ENCODE measurements at places on chromosomes 4 and X. TPM values are rescaled to one million over a fixed set of nuclear protein-coding genes. Genes with fewer than 3 reads are reported as not detected.

DNA sequence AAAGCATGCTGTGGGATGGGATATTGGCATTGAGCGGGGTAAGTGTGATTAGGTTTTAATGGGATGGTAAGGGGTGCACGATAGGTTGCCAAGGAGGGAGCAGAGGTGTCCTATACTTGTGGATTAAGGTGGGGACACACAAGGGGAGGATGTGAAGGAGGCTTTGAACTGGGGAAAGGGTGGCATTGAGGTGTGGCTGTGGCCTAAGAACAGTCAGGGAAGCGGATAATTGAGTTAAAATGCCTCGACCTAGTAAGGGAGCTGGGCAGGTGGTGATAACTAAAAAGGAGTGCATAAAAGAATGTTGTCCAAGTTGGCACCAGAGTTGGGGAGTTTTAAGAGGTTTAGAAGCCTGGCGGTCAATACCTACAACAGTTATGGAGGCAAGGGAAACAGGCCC lies 17.5 kb downstream of the KLKB1 start:
- no peaks in the 10 kb centered on the region for H3K4me1 ChIP-seq
- no peak overlapping the region for H3K27ac ChIP-seq
- no peaks in the 10 kb centered on the region for H3K27me3 ChIP-seq
- H3K36me3 ChIP-seq, result no peaks in the 10 kb centered on the region

DNA sequence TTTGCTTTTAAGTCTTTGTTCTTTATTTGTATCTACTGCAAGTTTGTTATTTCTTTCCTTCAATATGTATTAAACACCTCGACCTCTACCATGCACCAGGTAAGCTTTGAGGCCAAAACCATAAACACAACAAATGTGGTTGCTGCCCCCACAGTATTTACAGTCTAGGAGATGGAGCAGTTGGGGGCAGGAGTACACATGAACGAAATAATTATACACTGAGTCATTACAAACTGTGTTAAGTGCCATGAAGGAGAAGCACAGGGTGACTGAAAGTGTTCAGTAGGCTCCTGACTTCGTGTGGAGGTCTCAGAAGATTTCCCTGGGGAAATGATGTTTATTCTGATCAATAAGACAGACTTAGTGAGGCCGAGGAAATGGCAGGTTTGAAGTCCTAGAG lies 30.3 kb downstream of the SLC25A43 start:
- H3K4me1 ChIP-seq, result peaks cover 10% of the 10 kb centered on the region
- DNase-seq, result no peak
- H3K36me3 ChIP-seq, result peaks cover 1% of the 10 kb centered on the region
- H3K27me3 ChIP-seq, result no peaks in the 10 kb centered on the region

TGIF2LX gene
- total RNA-seq, result not detected

GRCh38 chrX:15475021-15475420 lies 18.1 kb downstream of the PIR start:
- H3K36me3 ChIP-seq, result no peaks in the 10 kb centered on the region
- H3K4me1 ChIP-seq, result no peaks in the 10 kb centered on the region
- no peak overlapping the region for H3K27ac ChIP-seq
- H3K27me3 ChIP-seq, result peaks cover 4% of the 10 kb centered on the region

GRCh38 chr4:1099270-1099669 lies 14.1 kb downstream of the RNF212 start:
- H3K27ac ChIP-seq, result no peak overlapping the region
- H3K4me1 ChIP-seq, result no peaks in the 10 kb centered on the region
- H3K36me3 ChIP-seq, result no peaks in the 10 kb centered on the region

- no peaks in the 10 kb centered on the region for H3K36me3 ChIP-seq
- H3K4me3 ChIP-seq, result no peak overlapping the region
- peak; percentile 20 for DNase-seq
- no peaks in the 10 kb centered on the region for H3K27me3 ChIP-seq
- no peaks in the 10 kb centered on the region for H3K4me1 ChIP-seq
These were observed 135.0 kb upstream of the TENT5D start for GRCh38 chrX:80285131-80285773.

ARSJ gene
- total RNA-seq, result 0.10 TPM

MXRA5 gene
- not detected for total RNA-seq

DNA sequence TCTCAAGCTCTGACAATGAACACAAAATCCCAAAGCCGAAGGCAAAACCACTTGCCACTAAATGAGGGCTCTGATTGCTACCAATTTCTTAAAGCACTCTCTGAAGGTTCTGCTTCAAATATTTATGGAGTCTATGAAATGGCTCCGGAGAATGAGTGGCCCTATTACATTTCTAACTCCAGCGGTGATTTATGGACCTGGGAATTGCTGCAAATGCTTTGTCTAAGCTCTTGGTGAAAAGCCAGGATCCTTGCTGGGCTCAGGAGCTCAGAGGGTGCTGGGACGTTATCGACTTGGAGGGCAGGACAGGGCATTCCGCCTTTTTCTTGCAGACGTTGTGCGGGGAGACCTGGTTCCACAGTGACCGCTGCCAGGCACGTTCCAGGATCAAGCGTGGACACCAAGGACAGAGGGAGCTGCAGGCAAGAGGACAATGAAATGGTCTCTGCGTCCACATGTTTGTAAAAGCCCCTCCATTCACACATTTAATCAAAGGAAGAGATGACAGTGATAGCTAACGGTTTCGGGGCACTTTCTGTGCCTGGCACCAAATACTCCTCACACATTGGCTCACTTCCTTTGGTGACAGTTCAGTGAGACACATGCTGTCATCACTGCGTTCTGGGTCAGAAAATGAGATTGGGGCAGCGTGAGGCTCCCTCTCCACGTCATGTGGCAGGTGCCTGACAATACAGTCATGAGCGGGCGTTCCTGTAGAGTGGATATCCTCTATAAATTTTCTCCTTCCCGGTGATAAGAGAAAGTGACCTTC lies 58.8 kb downstream of the C4orf50 start:
- no peaks in the 10 kb centered on the region for H3K27me3 ChIP-seq
- no peak overlapping the region for H3K27ac ChIP-seq
- no peaks in the 10 kb centered on the region for H3K4me1 ChIP-seq
- H3K36me3 ChIP-seq, result no peaks in the 10 kb centered on the region
- no peak for DNase-seq
- no peak overlapping the region for H3K4me3 ChIP-seq

DNA sequence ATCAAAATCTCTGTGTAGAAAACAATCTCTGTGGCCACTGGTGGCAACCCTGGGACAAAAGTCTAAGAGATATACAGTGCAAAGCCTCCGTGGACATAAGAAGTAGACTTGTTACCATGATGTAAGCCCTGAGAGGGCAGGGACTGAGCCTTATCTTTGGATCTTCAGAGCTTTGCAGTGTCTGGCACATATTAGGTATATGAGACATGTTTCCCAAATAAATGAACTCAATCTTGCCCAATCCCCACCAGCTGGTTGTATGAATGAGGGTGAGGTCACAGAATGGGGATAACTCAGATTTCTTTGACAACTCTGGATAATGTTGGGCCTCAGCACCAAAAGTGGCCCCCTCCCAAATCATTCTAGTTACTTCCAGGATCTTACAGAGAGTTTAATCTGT lies 511.4 kb upstream of the DIPK2B start:
- H3K4me3 ChIP-seq, result no peak overlapping the region
- peaks cover 56% of the 10 kb centered on the region for H3K4me1 ChIP-seq
- H3K36me3 ChIP-seq, result no peaks in the 10 kb centered on the region
- H3K27ac ChIP-seq, result no peak overlapping the region
- H3K27me3 ChIP-seq, result no peaks in the 10 kb centered on the region

PDGFRA gene
- total RNA-seq, result not detected

DNA sequence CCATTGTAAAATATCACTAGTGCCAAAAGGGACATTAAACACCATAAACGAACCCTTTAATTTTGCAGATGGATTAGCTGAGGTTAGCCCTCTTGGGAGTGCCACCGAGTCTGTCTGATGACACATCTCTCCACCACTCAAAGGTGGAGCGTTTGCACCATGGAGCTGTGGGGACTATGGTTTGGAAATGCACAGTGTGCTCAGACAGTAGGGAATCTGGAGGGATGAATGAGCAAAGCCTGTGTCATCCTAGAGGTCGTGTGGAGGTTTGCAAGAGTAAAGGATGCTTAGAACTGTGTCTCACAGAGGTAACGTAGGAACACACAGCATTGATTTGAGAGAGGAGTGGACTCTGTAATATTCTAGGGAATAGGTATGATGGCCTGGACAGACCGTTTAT lies 93.7 kb downstream of the CLNK start:
- peaks cover 26% of the 10 kb centered on the region for H3K4me1 ChIP-seq
- H3K36me3 ChIP-seq, result no peaks in the 10 kb centered on the region
- no peaks in the 10 kb centered on the region for H3K27me3 ChIP-seq
- no peak overlapping the region for H3K4me3 ChIP-seq
- DNase-seq, result no peak

GRCh38 chrX:65578346-65578745 lies 43.8 kb upstream of the LAS1L start:
- H3K27ac ChIP-seq, result no peak overlapping the region
- H3K4me3 ChIP-seq, result no peak overlapping the region
- no peak for DNase-seq
- no peaks in the 10 kb centered on the region for H3K36me3 ChIP-seq
